ENCODE measurements at places on chromosomes 7 and 10.

GRCh38 chr10:1977461-1977860 is 240.1 kb upstream of the ADARB2 start:
- no peak for DNase-seq

GRCh38 chr10:104622598-104623209 is 18.4 kb upstream of the SORCS3 start:
- DNase-seq, result no peak

DNA sequence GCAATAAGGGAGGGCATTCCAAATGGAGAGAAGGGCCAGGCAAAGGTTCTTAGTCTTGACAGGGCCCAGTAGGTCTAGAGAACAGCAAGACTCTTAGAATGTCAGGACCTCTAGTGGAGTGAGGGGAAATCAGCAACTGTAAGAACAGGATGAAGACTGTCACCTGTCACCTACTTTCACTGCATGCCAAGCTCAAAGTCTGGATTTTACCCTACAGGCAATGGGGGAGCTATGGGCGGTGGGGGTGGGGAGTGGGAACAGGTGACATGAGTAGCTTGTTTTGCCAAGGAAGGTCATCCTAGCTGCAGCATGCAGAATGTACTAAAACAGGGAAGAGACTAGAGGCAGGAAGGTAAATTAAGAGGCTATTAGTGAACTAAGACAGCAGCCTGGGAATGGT is 18.3 kb downstream of the GOT1 start:
- no peak for DNase-seq

- no peak for DNase-seq
These were observed 145.5 kb downstream of the FANK1 start for GRCh38 chr10:126041804-126042231.

GRCh38 chr10:58781873-58782488 is 269.3 kb downstream of the BICC1 start:
- DNase-seq, result no peak

DNA sequence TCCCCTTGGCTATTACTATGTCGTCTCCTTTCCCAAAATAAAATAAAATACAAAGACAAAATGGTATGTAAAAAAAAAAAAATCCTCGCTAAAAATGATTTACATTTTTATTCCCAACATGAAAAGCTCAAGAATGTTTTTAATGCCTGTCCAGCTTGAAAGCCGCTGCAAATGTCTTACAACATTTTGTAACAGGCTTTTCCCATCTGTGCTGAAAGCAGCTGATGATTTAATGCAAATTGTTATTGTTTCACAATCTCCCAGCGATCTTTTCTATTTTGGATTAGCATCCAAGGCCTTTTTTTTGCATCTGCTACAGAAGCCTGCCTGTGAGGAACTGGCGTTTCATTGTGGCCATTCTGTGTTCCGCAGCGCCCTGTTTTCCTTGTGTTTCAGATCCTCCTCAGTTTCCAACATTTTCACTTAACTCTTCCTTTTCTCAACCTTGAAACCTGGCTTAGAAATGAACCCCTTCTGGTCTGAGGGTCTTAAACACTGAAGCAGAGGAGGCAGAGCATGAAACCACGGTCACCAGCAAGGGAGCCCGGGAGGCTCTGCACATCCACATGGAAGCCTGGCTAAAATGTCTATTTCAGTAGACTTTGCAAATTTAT is 712.1 kb downstream of the PARD3 start:
- no peak for DNase-seq

- no peak for DNase-seq
These were observed 808.1 kb downstream of the XPNPEP1 start for GRCh38 chr10:109115179-109115578.

DNA sequence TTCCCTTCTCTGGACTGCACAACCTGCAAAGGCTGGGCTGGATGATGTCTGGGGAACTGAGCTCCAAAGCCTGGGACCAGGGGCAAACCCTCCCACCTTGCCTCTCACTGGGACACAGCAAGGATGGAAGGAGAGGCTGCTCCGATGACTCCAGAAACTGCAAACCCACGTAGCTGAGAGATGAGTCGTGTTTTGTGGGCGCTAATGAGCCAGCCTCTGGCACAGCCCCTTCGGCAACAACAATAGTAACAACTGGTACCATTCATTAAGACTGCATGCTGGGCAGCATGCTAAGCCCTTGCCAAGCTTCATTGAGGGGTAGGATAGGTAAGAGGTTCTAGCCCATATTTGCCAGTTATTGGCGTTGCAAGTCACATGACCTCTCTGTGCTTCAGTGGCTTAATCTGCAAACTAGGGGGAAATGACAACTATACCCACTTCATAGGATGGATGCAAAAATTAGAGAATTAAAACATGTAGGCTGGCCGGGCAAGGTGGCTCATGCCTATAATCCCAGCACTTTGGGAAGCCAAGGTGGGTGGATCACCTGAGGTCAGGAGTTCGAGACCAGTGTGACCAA is 145.9 kb downstream of the SH3PXD2A start:
- no peak for DNase-seq

Measured in NCI-H187 treated with DMSO at 0.1 percent for 48 hours (cell line).